ENCODE measurements at places on chromosomes 5 and 9.

DNA sequence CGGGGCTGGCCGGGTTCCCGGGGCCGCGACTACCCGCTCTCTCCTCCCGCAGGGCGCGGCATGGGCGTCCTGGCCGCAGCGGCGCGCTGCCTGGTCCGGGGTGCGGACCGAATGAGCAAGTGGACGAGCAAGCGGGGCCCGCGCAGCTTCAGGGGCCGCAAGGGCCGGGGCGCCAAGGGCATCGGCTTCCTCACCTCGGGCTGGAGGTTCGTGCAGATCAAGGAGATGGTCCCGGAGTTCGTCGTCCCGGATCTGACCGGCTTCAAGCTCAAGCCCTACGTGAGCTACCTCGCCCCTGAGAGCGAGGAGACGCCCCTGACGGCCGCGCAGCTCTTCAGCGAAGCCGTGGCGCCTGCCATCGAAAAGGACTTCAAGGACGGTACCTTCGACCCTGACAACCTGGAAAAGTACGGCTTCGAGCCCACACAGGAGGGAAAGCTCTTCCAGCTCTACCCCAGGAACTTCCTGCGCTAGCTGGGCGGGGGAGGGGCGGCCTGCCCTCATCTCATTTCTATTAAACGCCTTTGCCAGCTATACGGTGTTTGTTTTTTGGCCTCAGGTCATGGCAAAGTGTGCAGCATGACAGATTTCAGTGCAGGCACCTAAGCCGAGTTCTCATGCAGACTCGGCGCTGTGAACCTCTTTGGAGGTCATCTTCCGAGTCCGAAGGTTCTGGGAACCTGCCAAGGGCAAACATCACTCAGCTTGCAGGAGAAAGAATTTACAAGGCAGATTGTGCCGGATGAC lies 516 bp downstream of the MRPL41 start:
- no peak for DNase-seq

DNA sequence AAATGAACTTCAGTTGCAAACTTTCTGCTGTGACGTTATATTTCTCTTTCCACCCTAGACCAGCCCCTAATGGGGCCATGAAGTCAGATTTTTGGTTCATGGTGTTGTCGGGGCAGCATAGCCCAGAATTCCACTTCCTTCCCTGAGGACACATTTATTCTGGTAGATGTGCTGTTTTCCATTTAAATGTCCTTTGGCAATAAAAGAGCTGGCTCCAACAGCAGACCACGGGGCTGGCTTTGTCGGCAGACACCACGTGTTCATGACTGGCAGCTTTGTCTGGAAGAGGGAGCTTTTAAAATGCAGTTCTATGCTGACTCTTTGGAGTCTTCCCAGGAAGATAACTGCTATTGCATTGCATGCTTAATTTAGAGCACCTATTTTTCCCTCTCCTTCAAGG lies 17.6 kb upstream of the LCP2 start:
- no peak for DNase-seq

GRCh38 chr9:86946201-86947145 lies 833 bp downstream of the GAS1 start:
- peak; percentile 5 for DNase-seq

GRCh38 chr9:108609227-108609896 lies 246.4 kb downstream of the ACTL7B start:
- DNase-seq, result no peak

- DNase-seq, result no peak
Measured at GRCh38 chr5:131534974-131535373, 100.1 kb downstream of the RAPGEF6 start.

DNA sequence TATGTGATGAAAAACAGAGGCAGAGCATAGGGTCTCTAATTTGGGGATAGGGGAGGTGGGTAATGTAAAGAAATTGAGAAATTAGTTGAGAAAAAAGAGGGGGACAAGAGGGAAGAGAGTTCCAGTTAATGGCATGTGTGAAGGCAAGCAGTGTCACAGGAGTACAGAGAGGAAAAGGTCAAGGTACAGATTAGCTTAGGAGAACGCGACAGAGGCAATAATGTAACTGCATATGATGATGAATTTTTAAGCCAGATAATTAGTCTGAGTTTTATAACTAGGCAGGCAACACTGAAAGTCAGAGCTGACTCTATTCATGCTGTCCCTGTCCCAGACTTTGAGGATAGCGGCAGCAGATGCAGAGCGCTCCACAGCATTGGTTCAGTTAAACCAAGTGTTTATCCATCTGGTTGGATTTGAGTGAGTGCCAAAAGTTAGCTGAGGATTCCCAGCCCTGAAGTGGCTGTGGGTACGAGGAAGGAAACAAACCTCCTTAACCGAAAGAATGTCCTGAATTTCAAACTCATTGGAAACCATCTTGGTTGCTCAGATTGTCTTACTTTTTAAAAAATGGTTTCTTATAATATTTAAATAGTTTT lies 315.2 kb downstream of the ARHGAP26 start:
- DNase-seq, result no peak

DNA sequence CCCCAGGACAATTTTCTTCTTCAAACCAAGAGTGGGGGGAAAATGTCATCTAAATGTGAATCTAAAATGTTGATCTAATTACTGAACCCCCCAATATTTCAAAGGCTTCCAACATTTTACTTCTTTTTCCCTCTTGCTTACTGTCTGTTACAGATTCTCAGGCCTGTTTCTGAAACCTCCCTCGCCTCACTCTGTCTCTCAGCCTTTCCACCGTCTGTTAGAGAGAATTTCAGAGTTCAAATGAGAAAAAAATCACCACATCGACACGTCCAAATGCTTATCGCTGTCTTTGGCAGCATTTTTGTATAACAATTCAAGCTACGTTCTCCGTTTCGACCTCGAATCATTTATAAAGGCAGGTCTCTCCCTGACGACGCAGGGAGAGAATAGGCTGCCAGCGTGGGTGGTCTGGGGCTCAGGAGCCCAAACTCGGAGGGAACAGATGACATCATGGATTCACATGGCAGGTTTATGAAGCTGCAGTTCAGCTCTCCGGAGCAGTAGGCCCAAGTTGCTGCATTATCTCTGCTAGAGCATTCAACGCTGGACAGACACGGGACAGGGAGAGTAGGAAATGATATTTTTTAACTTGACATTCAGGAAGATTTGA lies 139.8 kb downstream of the GAS1 start:
- DNase-seq, result no peak

DNA sequence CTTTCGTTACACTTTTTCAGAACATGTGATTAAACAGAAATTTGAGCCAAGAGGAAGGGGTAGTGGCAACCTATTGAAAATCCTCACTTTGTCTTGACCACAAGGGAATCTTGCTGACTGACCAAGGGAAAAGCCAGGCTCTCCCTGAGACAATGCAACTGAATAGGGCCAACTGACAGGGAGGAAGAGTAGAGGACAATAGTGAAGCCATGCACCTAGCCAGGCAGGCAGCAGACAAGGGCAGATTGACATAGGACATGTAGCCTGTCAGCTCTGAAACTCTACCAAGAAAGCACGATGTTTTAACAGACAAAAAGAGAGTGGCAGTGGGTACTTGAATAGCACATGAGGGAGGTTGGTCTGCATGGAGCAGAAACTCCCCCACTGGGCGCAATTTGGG lies 8.5 kb upstream of the TGFBR1 start:
- DNase-seq, result no peak

- no peak for DNase-seq
Measured at GRCh38 chr5:39059064-39059463, 15.1 kb downstream of the RICTOR start.

DNA sequence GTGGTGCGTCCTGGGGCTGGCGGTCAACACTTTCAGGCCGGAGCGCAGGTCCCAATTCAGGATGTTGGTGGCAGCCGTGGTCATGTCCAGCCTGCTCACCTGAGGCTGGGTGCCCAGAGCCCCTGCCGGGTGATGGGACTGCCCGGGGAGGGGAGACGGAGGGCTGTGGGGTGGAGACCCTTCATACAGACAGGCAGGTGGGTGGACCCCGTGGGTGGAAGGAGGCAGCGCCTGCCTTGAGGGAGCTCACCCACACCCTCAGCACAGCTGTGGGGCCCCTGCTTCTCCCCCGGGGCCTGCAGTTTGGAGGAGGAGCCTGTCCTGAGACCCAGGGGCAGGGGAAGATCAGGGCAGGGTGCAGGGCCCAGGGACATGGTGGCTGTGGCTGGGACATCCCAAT lies 6.9 kb upstream of the PTGDS start:
- DNase-seq, result no peak

GRCh38 chr9:89593727-89594427 lies 10.9 kb upstream of the GADD45G start:
- DNase-seq, result peak; percentile 27

DNA sequence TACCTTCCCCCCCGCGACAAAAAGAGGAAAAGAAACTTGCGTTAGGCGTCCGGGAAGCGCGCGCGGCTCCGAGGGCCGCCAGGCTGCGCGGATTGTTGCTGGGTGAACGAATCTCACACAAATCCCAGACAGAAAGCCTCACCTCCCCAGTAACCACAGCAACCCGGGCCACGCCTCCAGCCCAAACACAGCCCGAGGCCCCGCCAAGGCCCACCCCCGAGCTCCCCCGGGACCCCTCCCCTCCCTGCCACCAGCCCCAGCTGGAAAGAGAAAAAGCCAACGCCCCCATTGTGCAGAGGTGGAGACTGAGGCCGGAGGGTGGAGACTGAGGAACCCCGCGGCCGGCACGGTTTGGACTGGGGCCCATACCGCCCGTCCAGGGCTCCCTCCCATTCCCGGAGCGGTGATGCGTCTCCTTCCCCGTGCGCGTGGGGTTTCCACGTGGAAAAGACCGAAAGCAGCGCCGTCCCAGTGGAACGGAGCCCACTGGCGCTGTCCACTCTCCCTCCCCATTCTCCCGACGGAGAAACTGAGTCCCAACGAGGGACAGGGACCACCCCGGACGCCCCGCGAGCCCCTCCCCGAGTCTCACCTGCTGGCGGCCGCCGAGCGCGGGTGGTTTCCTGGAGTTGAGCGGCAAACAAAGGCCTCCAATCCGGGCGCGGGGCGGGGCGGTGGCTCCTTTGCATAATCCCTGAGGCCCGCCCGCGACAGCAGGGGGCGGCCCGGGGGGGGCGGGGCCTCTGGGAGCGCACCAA lies 10.2 kb upstream of the AKNA start:
- DNase-seq, result peak; percentile 94

DNA sequence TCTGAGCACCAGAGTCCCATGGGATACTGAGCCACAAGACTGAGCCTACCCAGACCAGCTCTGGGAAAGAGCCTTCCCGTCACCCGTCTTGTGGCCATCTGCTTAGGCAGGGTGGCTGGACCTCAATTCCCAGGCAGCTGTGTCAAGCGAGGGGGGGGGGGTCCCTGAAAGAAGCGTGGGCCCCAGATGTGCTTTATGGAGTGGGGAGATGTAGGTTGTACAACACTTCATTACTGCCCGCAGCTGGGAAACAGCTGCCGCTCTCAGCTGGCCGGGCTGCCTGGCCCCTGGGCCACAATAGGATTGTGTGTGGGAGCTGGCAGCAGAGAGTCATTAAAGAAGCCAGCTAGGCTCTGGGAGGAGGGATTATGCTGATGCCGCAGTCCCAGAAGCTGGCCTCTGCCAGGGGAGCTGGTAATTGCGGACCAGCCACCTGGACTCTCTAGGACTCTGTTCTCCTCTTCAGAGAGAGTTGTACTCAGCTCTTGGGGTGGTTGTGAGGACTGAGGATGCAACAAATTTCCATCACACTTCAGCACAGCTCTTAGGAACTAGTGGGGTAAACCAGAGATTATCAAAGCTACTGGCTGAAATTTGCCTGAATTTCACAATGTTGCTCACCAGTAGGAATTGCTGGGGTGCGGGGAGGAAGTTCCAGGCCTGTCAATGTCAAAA lies 145.4 kb downstream of the GADD45G start:
- DNase-seq, result no peak

GRCh38 chr5:109053995-109054417 lies 306.3 kb downstream of the FER start:
- no peak for DNase-seq

DNA sequence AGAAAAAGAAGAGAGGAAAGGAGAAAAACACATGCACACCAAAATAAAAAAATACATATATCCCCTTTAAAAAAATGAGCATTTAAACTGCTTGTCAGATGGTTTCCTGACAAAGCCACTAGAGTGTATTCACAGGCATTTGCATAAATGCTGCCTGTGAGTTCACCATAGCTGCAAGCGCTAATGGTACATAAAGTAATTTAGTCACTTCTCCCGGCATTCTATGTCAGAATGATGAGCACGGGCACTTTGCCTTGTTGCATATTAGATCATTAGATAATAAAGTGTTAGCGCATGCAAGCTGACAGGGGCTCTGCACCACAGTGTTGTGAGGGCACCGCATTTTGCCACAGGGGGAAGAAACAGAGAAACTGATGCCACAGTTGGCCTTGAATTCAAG lies 280.6 kb downstream of the EBF1 start:
- no peak for DNase-seq

Data from activated CD4-positive, CD25-positive, alpha-beta regulatory T cell (primary cell).